ENCODE measurements at places on chromosomes 13 and 19.
A peak's percentile ranks its signal among the peaks of the same experiment; 100 is the strongest.

- peak; percentile 24 for DNase-seq
These were observed at the start of gene ACOD1 for GRCh38 chr13:76948149-76948548. Gene ACOD1, plus strand, starts transcription at chr13:76948511. Its CDS starts 48 bp downstream, at chr13:76948559.

DNA sequence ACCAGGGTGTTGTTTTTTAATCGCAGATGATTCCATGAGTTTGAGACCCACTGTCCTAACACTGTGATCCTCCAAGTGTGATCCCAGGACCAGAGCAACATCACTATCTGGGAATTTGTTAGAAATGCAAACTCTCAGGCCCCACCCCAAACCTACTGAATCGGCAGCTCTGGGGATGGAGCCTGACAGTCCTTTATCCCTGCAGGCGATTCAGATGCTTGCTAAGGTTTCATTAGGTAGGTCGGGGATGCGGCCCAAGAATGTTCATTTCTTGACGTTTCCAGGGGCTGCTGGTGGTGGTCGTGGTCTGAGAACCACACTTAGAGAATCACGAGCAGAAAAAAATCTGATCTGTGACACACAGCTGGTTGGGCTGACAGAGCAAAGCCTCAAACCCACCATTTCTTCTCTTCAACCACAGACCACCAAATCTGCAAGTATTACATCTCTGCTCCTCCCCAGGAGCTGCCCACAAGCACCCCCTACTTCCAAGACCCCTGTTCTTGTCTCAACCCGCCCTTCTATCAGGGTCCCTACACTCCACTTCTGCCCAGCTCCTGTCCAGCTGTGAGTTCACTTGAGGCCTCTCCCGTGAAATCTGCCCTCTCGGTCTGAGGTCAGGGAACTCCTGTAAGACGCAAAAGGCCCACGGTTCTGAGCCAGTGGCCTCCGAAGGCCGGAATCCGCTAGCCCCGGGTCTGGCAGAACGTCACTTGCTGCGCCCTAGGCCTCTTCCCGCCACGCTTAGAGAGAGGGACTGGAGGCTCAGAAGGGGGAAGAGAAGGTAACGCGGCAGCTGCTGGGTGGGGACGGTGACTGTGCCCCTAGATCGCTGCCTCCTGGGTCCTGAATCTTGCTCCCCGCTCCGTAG, 1.1 kb upstream of the FARP1 start:
- no peak for DNase-seq

DNA sequence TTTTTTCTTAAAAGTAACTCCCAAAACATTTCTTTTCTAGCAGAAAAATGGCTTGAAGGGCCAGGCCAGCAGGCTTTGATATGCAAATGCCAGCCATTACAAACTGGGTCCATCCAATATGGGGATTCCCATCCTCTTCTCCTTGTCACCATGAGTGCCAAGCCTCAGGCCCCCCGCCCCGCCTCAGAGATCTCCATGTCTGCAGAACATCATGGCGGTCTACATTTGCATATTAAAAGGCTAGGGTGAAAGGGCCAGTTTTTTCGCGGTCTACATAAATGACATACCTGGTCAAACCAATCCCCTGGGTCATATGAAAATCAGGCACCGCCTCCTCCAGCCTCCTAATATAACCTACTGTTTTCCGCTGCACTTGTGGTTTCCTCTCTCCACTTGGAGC, 1327.6 kb downstream of the UQCRFS1 start:
- no peak for DNase-seq

- DNase-seq: no peak
These were observed 14.6 kb downstream of the MPND start for GRCh38 chr19:4357921-4358326.

- no peak for DNase-seq
These were observed 136.0 kb downstream of the DCLK1 start for GRCh38 chr13:35995136-35995535.

- DNase-seq: peak; percentile 74
These were observed 17.7 kb downstream of the NFIX start for GRCh38 chr19:13012690-13013608.

GRCh38 chr13:97301382-97302095, 79.4 kb downstream of the MBNL2 start:
- no peak for DNase-seq

GRCh38 chr13:111474136-111475002, 153.9 kb downstream of the TEX29 start:
- DNase-seq: peak; percentile 26
